ENCODE measurements at places on chromosomes 6 and 20.

GRCh38 chr6:2514965-2515543, 235.7 kb downstream of the MYLK4 start:
- no peak for DNase-seq

- DNase-seq = no peak
Observed at GRCh38 chr20:49937027-49937929, 1.1 kb downstream of the RNF114 start.

DNA sequence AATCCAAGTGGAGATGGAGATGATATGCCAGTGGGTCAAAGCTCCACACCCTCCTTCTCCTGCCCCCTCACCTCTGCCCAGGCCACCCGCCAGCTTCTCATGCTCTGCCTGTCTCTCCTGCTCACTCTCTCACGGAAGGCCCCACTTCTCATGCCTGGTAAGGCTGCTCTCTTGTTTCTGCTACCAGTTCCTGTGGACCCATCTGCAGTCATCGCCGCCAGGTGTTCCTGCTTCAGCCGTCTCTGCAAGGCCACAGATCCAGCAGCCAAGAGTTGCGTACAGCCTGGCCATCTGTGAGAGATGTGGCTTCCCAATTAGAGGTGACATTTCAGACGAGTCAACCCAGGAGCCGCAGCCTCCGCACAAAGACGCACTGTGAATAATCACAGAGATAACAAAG, 40.8 kb upstream of the NXT1 start:
- DNase-seq = no peak

DNA sequence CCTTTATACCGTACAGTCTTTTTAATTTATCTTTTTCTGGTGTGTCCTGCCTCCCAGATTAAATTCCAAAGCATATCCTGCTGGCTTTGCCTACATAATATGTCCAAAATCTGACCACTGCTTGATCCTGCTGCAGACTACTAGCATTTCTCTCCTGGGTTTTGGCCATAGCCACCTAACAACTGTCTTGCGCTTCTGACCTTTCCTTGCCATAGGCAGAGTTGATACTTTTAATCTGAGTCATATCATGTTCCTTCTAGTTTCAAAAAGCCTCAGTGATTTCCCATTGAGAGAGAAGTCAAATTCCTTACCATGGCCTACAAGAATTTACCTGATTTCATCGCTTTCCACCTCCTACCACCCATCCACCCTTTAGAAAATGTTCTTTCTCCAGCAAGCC, 104.8 kb downstream of the BCKDHB start:
- no peak for DNase-seq

DNA sequence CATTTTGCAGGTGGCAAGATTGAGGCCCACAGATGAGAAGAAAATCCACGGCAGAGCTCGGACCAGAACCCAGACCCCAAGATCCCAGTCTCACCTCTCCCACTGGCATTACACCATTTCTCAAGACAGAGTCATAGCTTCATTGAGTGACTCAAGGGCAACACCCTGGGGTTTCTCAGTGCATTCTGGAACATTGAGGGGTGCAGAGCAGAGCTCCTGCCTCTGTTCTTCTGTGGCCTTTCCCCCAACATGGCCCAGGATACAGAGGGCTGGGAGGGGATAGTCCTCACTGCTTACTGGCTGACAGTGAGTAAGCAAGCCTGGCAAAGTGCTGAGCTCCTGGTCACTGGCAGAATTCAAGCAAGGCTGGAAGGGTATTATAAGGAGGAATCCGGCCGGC, 74.0 kb downstream of the MDGA1 start:
- no peak for DNase-seq

DNA sequence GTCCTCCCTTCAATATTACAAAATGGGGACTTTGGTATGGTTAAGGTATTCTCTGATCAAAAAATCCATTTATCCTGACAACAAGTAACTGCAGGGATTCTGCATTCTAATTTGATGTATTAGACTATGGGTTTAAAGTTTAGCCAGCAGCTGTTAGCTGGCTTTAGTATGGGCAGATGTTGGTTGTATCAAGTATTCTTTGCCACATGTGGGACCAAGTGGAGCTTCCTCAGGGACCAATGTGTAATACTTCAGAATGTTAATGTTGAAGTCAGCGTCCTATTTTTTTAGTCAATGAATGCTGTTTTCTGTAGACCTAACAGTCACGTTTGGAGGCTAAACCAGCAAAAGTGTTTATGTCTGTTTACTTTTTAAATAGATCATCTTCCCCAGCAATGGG, 41.4 kb downstream of the MOXD1 start:
- DNase-seq = no peak

DNA sequence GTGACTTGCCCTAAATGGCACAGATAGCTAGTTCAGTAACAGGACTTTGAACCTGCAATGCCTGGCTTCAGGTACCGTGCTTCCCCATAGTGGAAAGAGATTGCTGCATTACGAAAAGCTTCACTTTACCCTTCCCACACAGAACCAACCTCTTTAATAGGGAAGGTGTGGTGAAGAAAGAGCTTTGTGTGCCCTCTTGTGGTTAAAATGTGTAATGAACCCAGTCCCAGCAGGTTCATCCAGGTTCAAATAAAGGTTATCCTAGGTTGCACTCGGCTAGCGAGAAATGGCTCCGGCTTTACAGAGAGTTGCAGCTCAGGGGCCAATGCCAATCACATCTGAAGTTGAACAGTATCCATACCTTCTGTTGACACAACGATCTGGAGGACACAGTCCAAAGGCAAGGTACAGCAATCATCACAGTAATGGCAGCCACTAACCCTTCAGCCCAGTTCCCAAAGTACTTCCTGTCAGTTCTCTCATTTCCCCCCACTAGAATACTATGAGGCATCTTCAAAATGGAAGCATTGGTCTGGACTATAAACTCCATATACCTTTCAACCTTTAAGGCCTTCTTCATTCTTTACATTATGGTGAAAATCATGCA, 3.0 kb downstream of the DEFB115 start:
- DNase-seq = peak; percentile 63

GRCh38 chr20:51422514-51423289, 119.8 kb downstream of the NFATC2 start:
- no peak for DNase-seq

GRCh38 chr20:4488407-4489339, 233.0 kb upstream of the PRND start:
- DNase-seq = no peak

DNA sequence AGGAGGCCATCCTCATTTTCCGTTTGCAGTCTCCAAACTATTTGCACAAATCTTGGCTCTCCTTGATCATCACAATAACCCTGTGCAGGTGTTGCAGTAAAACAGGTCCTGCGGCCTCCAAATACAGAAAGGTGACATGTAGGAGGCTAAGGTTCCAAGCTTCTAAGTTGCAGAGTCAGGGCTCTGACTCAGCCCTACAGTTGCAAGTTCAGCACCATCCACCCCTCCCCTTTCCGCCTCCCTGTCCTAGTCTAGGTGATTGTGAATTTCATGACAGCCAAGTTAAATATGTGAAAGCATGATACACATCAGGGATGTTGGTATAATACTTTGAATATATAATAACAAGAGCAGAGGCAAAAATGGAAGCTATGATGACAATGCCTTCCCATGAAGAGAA, 317.3 kb upstream of the CDH4 start:
- no peak for DNase-seq

DNA sequence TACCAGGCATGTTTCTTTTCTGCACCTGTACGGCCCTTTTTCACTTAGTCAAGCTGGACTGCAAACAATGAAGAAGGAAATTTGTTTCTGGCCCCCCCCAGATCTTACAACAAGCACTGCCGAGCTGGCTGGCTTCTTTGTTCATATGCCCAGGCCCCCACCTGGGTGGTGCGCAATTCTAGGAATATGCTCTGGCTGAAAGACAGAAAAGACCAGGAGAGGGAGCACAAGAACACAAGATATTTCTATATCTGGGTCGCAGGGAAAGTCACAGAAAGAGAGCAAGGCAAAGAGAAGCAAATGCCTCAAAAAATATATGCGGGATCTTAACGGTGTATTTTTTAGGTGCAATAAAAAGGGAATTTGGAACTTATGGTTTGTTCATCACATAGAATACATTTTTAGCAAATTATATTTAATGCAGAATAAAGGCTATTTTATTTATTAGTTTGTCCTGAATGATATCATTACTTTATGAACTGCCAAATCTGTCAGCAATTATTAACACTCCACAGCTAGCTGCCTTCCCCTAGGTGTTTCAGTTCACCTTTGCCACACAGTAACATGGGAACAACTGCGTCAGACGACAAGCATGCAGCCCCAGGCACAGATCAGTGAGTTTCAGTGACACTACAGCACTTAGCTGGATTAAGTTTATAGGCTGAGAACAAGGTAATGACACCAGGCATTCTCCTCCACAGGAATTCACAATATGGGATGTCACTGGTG, 76.5 kb downstream of the GJA10 start:
- peak; percentile 49 for DNase-seq

- no peak for DNase-seq
Observed at GRCh38 chr6:99611148-99611547, 4.5 kb downstream of the PRDM13 start.

- DNase-seq = no peak
Observed at GRCh38 chr20:45251884-45252560, 2.3 kb downstream of the SLPI start.

- no peak for DNase-seq
Observed at GRCh38 chr6:110446405-110446804, 30.0 kb downstream of the SLC22A16 start.

DNA sequence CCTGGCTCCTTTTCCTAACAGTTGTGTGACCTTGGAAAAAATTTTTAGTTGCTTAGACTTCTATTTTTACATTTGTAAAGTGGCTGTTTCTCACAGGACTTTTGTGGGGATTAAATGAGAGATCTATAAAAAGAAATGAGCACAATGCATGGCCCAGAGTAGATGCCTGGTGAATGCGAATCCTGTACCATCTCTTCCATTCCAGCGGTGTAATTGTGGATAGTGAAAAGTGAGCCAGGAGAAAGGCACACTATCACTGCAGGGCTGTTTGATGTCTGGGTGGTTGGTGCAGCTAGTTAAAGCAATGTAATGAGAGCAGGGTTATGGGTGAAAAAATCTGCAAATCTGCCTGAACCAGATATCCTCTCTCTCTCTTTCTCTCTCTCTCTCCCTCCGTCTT, 347.5 kb upstream of the CITED2 start:
- no peak for DNase-seq

DNA sequence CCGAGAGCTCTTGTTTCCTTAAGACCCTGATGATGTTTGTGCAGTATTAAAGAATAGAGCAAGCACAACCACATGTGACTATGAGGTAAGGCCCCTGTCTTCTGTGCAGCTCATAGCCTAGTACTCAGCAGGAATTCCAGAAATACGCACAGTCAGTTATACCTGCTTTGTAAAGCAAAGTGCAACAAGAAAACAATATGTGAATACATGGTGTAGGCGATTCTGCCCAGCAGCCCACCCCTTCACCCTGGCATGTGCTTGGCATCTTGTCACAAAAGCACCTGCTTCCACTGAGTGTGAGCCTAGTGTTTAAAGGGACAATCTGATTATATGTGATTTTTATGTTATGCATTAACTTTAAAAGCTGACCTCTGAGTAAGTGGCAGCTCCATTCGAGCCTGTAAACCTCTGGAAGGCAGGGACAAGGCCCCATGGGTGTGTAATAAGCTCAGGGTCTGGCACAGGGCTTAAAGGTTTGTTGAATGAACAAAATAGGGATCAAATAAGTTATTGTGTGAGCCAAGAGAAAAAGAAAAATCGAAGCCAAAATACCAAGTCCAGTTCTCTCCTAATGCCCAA, 148.7 kb downstream of the DOK5 start:
- DNase-seq = no peak

GRCh38 chr6:9520417-9521151, 894.3 kb downstream of the TFAP2A start:
- peak; percentile 27 for DNase-seq

DNA sequence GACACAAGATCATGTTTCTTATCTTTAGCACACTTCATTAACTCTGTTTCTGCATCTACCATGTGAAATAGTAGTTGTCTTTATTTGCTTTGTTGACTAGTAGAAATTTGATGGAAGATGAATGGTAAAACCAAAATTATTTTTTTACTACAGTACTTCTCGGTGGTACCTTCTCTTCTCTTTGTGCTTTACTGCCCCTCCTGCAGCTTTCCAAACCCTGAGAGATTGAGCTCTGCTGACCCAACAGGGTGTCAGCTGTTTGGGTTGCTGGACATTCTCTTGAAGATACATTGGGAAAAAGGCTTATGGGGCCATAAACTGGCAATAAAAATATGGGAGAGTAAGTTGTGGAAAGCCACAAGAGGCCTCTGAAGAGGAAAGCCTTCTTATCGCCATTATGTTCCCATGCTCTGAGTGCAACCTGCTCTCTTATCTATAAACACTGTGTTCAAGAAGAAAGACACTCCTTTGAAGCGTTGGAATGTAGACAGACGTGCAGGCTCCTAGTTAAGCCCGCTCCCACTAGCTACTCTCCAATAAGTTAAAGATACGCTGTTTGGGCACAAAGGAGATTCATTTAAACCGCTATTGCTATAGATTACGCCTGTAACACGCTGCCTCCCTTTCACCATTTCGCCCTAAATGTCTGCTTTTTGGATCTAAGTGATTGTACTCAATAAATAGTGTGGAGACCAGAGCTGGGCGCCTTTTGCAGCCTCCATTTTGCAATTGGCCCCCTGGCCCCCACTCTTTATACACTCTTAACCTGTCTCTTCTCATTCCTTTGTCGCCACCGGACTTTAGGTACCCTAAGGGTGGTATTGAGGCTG, 60.1 kb upstream of the PRSS16 start:
- DNase-seq = no peak

DNA sequence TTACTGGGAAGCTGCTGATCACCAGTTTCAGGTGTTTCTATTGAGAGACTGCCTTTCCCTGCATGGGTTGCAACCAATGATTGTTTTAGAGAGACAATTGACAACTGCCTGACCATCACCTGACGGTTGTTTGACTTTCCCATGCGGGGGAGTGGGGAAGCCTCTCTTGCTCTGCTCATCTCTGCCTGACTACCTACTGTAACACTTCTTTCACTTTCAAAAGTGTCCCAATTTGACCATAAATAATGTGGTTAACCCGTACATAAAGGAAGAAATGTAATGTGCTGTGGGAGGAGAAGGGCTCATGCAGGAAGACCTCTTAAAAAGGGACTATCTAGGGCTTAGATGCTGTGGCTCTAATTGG, 122.1 kb upstream of the PHACTR1 start:
- no peak for DNase-seq

DNA sequence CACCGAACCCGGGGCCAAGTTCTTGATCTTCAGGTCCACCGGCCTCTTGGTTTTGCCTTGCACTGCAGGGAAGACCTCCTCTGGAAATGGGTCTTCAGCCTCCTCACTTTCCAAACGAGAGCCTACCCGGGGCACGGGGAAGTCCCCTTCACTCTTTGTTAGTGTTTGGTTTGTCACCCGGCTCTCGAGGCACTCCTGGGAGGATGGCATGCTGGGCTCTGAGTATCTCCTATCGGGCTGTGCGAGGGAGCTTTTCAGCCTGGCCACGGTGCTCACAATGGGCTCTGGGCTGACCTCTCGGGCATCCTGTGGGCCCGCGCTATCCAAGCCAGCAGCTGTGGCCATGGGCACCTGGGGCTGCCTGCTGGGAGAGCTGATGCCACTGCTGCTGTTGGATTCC, 8.1 kb downstream of the TAGAP start:
- no peak for DNase-seq

- no peak for DNase-seq
Observed at GRCh38 chr6:160036331-160036695, 67.4 kb downstream of the IGF2R start.

All from urothelium cell line (cell line).